Stimulated activated CD4-positive, alpha-beta T cell treated with anti-CD3 and anti-CD28 coated beads, Interleukin-1b, Interleukin-23, amount 100 ng/mL, for 1 hour (primary cell): ENCODE measurements at places on chromosomes 5 and 9.

DNA sequence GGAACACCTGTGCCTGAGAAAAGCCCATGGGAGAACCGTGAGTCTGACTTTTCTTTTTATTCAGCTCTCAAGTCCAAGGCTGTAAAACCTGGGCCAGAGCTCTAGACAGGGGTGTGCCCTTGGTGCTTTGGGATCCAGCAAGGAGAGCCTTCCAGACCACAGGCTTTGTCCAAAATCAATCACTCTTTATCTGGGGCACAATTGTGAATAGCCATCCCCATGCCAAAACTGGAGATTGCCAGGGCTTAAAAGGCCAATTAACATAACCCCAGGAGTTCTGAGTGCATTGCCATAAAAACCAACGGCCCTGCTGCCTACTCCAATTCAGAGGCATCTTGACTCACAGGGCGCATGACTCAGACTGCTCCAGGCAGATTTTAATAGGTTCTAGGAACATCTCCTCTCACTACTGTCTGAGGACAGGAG lies 391.8 kb downstream of the ARHGEF28 start:
- no peak for DNase-seq

- DNase-seq: no peak
Measured at GRCh38 chr5:152052470-152052869, 127.8 kb upstream of the GLRA1 start.

DNA sequence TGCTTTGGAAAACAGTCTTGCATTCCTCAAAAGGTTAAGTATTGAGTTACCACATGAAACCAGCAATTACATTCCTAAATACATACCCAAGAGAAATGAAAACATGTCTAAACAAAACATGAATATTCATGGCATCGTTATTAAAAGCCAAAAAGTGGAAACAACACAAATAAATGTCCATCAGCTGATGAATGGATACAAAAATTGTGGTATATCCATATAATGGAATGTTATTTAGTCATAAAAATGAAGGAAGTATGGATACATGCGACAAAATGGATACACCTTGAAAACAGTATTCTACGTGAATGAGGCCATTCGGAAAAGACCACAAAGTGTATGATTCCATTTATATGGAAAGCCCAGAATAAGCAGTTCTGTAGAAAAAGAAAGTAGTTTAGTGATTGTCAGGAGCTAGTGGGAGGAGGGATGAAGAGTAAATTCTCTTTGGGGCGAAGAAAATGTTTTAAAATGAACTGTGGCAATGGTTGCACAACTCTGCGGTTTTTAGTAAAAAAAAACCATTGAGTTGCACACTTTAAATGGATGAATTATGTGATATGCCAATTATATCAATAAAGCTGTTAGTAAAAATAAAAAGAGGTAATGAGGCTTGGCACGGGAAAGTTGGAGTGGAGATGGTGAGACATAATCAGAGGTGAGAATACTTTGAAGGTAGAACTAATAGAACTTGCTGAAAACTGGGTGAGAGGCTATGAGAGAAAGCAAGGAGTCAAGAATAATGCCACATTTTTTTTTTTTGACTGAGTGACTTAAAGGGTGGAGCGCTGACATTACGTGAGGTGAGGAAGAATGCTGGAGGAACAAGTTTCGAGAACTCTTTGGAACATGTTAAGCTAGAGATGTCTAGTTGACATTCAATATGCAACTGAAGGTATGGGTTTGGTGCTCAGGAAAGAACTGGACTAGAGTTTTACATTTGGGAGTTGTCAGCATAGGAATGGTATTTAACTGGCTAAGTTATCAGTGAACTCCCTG lies 194.9 kb upstream of the ZNF608 start:
- DNase-seq: no peak

DNA sequence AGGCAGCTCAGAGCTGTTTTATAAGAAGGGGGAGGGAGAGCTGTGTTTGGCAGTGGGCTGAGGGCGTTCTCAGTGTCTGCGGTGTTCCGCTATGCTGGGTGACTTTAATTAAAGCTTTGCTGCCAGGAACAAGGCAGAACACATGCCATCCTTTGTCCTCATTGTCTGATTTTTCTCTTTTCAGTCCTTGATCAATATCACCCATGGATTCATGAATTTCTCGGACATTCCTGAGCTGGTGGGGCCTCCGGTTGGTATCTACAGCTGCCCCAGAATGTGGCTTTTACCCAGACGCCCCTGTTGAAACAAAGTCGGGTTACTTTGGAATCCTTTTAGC lies 66.5 kb upstream of the TGFBR1 start:
- DNase-seq: no peak

DNA sequence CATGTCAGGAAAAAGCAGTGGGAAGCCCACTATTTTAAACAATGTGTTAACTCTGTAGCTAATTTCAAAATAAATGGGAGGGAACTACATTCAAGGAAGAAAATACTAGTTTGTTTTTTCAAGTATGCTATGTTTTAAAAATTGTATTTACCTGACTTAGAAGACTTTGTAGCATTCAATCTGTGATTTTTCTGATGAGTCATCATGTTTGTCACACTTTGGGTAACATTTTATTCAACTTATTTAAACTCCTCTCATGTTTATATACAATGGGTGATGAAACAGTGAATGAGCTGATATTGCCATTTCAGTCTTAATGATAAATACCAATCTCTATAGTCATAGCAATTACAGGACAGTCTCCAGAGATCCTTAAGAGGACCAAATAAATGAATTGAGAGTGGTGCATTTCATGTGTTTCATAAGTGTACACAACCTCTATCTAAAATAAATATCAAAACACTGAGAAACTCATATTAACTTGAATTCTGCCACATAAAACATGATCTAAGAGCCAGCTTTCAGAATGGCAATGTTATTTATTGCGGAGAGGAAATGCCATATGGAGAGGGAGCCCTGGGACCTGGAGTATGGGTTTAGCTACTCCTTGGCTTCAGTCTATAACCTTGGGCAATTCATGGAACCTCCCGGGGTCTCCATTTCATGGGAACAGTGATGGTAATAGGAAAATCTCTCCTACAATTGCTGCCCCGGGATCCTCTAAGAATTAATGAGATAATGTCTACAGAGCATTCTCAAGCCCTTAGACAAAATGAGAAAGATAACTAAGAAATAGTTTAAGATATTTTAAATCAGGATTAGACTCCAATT lies 913.9 kb downstream of the TLE4 start:
- no peak for DNase-seq

DNA sequence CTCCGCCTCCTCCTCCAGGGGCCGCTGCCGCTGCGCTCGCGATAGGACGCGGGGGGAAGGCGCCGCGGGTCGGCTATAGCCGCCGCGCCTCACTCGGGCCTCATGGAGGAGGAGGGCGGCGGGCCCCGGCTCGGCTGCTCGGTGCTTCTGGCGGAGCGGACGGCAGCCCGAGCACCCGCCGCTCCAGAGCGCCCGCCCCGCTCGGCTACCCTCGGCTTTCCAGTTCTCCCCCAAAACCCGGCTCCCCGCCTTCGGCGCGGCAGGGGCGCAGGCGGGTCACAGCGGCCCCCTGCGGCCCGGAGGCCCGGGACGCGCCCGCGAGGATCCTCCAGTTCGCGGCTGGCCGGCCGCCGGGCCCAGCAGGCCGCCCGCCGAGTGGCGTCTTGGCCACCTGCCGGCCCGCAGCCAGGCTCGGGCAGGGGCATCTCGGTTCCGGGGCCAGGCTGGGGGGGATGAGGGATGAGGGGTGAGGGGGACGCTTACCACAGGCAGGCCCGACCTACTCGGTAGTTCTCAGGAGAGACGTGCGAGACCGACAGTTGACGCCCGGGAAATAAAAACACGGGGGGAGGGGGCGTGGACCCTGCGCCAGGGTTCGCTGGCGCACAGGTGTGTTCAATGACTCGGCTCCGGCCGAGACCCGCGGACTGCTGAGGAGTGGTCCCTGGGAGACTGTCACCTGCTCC lies at the start of gene PAIP1:
Gene PAIP1 (minus strand): TSS at position 221 of the 686 bp plus-strand sequence. CDS start 231 bp downstream, outside the sequence.
- DNase-seq: peak; percentile 47

DNA sequence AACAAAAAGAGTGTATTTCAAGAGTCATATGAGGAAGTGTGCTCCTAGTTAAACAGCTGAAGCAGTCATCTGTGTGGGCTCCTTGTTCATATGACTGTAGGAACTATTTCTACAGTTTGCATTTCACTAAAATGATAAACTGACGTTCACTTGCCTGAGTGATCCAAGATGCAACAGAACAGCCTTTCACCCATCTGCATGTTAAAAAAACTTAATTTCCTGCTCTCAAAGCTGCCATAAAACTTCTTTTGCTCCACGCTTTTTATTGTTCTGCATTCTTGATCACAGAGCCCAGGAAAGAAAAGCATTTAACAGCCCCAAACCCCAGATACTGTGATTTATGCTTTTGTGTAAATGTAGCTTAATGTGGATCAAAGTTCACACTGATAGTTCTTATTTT lies 43.9 kb downstream of the ZNF608 start:
- no peak for DNase-seq

DNA sequence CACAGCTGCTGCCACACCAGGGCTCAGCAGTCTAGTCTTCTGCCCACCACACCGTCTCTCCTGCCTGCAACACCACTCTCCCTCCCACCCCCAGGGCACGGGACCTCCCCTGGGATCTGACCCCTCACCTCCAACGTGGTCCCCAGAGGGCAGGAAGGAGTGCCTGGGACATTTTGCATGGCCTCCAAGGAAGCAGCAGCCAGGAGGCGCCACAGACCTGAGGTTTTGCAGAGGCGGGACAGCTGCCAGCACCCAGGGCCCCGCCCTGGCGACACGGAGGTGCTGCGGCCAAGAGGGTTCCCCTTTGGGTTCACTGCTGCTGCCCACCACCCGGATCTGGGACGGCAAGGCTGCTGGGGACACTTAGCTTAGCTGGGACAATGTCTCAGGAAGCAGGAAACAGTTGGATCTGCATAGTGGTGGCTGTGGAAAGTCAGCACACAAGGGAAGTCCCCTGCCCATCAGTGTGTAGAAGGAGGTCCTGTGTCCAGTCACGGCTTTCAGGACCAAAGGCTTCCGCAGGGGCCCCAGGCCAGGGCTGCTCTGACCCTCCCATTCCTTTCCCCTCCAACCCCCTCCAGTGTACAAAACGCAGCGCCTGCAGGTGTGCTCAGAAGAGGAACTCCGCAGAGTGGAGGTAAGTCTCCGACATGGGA lies 13.8 kb downstream of the PROP1 start:
- DNase-seq: no peak

DNA sequence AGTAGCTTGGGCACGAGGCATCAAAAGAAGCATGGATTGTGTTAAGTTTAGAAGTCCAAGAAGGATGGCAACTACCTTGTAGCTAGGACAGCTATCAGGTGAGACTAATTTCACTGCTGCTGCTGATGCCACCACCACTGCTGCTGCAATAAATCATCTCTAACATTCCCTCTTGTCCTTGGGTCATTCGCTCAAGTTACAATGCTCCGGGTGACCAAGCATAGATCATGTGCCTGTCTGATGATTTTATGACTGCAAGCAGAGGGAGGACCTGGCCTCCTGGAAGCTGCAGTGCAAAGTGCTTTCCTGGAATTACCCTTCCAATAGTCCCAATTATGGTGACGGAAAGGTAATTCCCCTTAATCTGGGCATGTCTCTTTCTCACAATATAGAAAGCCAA lies 334.4 kb downstream of the PRELID2 start:
- no peak for DNase-seq

DNA sequence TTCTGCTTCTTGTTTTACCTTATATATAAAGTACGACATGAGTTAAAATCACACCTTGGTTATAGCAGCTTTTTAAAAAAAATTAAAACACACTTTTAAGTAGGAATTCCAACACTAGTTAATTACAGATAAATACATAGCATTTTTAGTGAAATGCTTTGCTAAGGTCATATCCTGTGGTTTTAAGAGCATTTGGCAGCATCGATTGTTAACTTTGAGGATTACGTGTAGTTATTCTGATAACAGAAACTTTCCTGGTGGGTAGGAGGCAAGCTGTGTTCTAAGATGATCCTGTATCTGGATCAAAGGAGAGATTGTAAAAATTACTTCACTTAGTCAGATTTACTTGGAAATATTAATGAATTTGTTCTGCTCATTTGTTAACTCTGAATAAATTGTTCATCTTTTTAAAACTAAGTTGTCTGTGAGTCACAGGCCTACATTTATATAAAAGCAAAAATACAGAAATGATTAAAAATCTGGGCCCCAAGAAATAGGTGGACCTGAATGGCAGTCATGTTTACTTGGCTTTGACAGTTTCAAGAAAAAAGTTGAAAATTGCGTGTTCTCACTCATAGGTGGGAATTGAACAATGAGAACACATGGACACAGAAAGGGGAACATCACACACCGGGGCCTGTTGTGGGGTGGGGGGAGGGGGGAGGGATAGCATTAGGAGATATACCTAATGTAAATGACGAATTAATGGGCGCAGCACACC lies 58.3 kb downstream of the TRIO start:
- DNase-seq: no peak
